ENCODE measurements at places on chromosomes 4 and X. TPM values are rescaled to one million over a fixed set of nuclear protein-coding genes. Genes with fewer than 3 reads are reported as not detected.
A peak's percentile ranks its signal among the peaks of the same experiment; 100 is the strongest.

- DNase-seq, result no peak
Measured at GRCh38 chr4:155591738-155592143, 74.9 kb upstream of the GUCY1A1 start.

GPR50 gene
- not detected for total RNA-seq

DNA sequence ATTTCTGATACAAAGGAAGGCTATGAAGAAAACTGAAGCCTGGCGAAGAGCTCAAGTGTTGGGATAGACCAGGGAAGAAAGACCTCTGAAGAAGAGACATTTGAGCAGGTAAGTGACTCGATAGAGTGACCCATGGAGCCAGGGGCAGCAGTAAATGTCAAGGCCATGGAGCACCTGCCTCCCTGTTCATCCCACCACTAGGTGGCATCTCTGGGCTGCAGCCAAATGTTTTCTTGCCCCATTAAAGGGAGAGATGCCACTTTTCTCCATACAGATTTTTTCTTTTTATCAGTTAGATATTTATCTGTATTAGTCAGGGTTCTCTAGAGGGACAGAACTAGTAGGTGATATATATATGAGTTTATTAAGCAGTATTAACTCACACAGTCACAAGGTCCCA is 4.9 kb upstream of the ZNF81 start:
- DNase-seq, result peak; percentile 47

DNA sequence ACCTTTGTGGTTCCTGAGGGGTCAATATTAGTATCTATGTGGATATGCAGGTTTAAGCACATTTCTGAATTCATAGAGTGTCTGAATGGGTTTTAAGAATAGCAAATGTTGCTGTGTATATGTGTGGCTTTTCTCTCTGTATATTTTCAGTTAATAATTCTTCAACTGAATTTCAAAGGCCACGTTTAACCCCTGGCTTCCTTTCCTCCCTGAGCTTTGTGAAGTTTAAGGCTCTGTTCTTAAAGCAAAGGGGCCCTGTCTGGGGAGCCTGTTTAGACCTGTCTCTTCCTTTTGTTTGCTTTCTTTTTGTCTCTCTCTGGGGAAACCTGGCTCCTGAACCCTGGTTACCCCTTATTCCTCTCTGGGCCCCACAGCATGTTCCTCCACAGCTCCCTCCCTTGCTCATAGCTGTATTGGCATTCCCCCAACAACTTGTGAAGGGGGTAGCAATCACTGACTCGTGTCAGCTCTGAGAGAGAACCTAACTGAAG is 139.1 kb downstream of the COL4A6 start:
- DNase-seq, result peak; percentile 44

DNA sequence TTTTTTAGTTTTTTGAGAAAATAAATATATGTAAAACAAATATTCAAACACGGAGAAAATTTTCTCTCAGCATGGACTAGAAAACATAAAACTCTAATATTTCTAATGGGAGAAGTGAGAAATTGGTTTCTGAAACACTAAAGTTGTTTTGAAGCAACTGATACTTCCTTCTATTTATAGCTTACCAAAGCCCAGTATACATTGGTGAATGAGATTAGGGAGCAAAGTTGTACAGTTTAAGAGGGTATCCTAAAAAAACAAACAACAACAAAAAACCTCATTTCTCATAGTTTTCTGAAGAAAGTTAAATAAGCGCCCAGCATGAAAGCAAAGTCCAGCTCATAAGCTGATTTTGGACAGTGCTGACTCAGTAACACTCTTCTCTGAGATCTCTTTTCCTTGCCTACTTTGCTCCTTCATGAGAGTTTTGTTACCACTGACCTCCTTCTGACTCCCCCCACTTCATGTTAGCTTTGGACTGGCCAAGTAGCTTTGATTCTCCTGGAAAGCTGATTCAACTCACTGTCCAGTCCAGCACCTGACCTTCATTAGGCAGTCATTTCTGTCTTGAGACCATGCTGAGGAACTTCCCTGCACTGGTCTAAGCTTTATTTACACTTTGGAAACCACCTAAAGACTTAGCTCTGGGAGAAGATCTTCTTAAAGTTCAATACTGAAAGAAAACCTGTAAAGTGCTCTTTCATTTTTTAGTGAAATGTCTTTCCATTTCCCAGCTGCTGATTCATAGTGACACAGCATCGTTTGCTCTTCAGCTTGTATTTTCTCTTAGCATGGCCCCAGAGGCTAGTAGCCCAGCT is 21.8 kb upstream of the P2RY10 start:
- no peak for DNase-seq

KIT gene
- 2.6 TPM for total RNA-seq

GRCh38 chrX:134713618-134714107 is 55.4 kb upstream of the PLAC1 start:
- DNase-seq, result no peak

DNA sequence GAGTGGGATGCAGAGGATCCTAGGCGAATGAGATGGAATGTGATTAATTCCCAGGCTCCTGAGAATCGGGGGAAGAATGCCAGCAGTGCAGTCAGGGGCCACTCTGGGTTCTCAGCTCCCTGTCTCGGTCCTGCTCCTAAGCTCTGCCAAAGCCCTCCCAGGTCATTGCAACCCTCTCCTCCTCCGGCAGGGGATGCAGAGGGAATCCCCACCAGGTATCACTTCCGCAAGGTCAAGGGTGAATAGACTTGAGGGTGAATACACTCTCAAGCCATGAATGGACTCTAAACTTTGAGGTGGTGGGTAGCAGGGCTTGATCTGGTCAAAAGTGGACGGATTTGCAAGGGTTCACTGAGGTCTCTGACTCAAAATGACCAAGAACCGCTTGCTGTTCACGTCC is 139.3 kb upstream of the MXRA5 start:
- no peak for DNase-seq

GRCh38 chr4:186249785-186250754 is 15.9 kb upstream of the F11 start:
- peak; percentile 14 for DNase-seq

TMEM156 gene
- total RNA-seq, result not detected

- DNase-seq, result no peak
Measured at GRCh38 chr4:176498617-176499256, 179.0 kb downstream of the SPCS3 start.

DNA sequence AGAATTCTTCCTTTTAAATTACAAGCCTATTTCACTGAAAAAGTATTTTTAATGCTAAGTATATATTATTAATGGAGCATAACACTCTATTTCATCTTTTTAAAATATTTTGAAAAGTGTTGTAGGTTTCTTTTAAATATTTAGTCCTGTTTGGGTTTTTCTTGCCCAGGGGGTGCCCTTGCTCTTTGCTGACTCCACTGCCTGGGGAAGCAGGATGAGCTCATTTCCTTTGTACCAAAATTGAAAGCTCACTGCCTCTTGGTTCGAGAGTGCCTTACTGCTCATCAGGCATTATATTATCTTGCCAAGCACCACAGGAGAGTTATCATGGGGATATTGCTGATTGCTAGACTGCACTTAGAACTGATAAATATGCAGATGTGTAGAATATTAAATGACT is 819.2 kb downstream of the PCDH18 start:
- no peak for DNase-seq

GRCh38 chrX:50952406-50952805 is 41.9 kb downstream of the BMP15 start:
- DNase-seq, result no peak

- no peak for DNase-seq
Measured at GRCh38 chr4:179728305-179728704, 2286.1 kb upstream of the AGA start.

Data from hepatocyte (in vitro differentiated cells).